ENCODE measurements at places on chromosomes 2 and 18.
A peak's percentile ranks its signal among the peaks of the same experiment; 100 is the strongest.

GRCh38 chr2:188456114-188456909, 164.6 kb downstream of the GULP1 start:
- DNase-seq, result no peak

DNA sequence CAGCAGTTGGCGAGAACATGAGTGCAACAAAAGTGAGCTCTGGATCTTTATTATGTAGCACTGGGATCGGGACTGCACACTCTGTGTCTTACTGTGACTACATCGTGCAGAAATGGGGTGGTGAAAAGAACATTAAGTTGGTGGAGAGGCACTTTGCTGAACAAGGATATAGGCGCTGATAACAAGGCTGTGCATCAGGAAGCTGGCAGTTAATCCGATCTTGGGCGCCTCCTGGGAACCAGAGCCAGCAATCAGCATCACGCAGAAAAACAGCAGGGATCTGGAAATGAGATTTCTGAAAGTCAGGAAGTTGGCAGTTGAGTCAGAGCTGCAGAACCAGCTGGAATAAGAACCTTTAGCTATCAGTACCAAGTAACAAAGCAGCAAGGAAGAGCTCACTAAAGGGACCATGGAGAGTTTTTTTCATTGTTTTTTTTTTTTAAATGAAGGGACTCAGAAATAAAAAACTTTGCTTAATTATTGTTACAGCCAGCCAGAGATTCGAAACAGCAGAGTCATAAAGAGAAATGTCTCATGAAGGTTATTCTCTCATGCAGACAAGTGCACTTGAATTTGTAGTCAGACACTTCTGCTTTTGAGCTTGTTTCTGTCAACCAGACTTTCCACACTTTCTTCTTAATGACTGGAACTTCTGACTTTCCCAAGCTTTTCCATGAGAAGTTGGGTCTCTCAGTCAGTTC, 22.8 kb upstream of the MYO3B start:
- DNase-seq, result no peak

DNA sequence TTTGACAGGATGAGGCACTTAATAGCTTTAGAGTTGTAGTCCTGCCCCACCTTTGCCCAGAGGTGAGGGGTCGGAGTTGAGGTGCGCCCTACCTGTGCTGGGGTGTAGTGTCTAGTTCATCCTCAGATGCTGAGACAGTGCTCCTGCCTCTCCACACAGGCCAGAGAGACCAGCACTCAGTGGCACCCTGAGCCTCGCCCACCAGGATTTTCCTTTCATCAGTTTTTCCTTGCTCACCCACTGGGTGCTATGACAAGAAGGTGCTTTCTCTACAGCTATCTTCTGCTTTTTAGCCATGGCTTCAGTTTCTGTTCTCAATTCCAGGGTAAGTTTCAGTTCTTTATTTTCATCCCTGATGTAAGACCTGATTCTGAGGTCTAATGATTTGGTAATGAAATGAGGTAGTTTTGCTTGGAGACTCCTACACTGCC, 16.8 kb upstream of the TMEM131 start:
- DNase-seq, result peak; percentile 31

DNA sequence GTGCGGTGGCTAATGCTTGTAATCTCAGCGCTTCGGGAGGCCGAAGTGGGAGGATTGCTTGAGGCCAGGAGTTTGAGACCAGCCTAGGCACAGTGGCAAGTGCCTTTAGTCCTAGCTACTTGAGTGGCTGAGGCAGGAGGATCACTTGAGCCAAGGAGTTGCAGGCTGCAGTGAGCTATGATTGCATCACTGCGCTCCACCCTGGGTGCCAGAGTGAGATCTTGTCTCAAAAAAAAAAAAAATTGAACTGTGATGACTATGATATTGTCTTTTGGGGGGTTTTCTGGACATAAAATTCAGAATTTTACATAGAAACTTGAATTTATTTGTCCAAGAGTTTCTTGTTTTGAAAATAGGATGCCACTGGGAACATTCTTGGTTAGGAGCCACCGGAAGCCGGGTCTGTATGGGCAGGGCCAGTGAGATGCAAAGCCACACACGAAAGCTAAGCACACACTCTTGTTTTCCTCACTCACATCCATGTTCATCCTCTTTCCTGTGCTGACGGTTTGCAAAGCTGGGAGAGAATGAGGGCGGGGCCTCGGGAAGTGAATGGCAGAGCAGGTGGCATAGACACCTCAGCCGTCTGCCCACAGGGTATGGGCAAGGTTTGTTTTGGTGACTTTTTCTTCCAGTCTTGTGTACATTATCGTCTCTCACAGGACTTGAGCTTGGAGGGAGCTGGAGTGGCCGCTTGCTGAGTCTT, 12.6 kb downstream of the AGAP1 start:
- no peak for DNase-seq

DNA sequence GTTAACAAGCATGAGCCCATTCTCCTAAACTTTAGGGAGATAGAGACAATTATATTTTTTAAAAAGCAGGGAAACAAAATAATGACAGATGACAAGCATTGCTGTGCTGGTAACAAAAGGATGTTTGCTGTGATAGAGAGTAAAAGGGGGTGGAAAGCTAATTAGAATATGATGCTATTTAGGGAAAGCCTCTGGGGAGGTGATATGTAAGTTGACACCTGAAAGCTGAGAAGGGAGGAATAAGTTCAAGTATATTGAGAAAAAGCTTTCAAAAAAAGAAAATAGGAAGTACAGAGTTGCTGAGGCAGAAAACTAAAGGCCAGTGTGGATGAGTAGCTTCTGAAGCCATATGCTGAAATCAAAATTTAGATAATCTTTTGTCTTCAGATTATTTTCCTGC, 565.2 kb upstream of the NRXN1 start:
- DNase-seq, result no peak

DNA sequence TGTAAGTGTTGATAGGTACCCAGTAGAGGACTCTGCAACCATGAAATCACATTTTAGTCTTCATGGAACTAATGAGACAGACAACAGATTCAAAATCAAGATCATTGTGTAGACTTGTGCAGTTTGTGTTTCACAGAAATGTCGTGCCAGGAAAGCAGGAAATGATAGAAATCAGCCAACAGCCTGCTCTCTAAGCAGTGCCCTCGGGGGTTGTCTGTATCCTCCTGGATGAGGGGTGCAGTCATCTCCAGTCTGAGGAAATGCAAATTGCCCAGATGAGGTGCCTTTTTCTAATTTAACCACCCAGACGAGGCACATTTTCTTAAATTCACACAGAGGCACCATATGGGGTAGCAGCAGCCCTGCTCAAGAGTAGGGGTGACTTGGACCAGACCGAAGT, 663.1 kb downstream of the XIRP2 start:
- DNase-seq, result no peak

- DNase-seq, result no peak
Measured at GRCh38 chr2:110101280-110101844, 14.3 kb downstream of the MALL start.

- DNase-seq, result no peak
Measured at GRCh38 chr2:557635-558301, 119.4 kb downstream of the TMEM18 start.

GRCh38 chr2:191565647-191566198, 112.2 kb upstream of the NABP1 start:
- DNase-seq, result no peak

DNA sequence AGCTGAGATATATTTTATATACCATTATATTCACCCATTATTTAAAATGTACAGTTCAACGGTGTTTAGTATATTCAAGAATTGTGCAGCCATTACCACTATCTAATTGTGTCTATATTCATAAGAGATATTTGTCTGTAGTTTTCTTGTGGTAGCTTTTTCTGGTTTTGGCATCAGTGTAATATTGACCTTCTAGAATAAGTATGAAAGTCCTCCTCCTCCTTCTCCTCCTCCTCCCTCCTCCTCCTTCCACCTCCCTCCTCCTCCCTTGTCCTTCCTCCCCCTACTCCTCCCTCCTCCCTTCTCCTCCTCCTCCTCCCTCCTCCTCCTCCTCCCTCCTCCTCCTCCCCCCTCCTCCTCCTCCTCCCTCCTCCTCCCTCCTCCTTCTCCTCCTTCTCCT, 72.0 kb downstream of the MERTK start:
- no peak for DNase-seq

DNA sequence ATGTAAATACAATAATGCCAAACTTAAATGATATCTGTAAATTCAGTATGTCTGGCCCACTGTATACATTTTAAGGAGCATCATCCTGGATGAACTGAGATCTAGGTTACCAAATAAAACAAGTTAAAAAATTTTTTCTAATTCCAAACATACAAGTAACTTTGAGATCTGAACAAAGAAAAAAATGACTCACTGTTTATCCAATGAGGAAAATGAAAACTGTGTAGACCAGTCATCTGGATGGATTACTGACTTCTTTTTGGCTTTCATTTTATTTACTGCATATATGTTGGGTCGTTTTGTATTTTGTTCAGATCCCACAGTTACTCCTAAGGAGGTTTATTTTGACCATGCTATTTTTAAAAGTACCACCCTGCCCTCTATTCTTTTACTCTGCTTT, 189.8 kb downstream of the RBM43 start:
- DNase-seq, result no peak

DNA sequence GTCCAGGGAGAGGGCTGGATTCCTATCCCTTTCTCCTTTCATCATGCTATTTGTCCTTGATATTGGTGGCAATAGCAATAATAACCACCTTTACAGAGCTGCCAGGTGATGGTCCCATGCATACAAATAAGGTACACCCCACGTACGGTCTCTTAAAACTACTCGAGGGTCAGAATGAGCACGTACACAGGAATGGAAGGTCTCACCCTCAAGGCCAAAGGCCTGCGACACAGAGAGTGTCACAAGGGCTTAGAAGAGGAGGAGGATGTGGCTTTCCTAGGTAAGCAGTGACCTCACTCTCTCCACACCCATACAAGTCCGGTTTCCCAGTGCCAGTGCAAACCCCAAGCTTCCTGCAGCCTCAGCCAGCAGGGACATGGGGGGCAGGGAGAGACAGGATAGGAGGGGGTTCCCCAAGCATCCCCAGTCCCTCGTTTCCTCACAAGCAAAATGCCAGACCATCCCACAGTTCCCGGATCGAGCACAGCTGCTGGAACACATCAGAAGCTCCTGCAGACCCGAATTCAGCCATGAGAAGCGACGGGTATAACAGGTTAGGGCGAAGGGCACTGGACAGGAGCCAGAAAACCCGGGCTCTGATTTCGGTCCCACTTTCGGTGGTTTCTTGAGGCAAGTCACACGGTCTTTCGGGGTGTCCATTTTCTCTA, 49.2 kb downstream of the PLB1 start:
- peak; percentile 46 for DNase-seq

DNA sequence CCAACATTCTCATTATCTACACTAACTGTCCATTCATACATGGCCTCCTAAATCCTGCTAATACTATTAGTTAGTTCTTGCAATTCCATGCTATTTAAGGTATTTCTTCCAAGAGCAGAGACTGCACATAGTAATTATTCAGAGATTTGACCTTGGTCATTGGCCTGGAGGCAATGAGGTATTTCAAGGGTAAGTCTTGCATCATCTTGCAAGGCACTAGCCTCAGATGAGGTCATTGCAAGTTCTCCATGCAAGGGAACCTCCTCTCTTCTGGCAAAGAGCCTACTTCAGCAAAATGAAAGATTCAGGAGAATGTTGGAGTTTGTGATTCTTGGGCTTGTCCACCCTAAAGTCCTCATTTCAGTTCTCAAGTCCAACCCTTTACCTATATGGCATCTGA, 48.5 kb upstream of the IKZF2 start:
- no peak for DNase-seq

DNA sequence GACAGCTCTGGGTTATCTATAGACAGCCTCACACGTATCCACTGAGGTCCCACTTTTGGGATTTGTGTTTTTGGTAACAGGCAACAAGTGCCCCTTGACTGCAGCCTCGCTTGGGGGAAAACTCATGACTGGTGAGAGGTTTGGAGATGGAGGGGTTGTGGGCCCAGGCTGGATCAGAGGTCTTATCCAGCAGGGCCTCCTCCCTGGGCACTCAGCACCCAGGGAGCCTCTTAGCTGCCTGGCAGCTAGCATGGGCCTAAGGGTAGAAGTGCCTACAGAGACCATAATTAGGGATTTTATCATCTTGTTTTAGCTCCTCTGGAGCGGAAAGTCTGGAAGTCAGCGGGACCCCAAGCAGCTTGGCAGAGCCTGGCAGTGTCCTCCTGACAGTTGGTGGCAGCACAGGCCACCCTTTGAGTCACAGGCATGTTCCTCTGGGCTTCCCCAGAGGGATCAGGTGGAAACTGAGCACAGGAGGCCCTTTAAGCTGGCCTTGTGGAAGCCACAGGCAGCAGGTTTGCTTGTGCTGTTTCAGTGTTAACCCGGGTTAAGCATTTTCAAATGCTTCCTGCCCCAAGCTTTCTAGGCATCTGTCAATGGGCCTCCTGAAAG, 143.1 kb downstream of the KCTD1 start:
- DNase-seq, result no peak

- no peak for DNase-seq
Measured at GRCh38 chr2:72211350-72211749, 63.7 kb upstream of the CYP26B1 start.

DNA sequence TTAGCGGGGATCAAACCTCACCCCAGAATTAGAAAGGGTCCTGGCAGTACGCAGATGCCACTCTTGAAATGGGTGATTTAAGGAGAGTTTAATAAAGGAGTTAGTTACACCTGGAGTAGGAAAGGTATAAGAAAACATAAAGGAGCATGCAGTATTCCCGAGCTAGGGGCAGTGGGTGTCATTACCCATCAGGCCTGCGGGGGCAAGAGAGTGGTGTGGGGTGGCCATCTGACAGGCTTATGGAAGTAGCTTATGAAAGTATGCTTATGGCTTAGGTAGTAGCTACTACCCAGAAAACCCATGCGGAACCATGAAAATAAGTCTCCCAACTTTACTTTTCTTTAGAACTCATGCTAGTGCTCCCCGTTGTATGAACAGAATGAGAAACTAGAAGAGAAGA, 568.9 kb upstream of the ACVR2A start:
- no peak for DNase-seq

- no peak for DNase-seq
Measured at GRCh38 chr2:234189230-234189629, 138.7 kb downstream of the SPP2 start.

DNA sequence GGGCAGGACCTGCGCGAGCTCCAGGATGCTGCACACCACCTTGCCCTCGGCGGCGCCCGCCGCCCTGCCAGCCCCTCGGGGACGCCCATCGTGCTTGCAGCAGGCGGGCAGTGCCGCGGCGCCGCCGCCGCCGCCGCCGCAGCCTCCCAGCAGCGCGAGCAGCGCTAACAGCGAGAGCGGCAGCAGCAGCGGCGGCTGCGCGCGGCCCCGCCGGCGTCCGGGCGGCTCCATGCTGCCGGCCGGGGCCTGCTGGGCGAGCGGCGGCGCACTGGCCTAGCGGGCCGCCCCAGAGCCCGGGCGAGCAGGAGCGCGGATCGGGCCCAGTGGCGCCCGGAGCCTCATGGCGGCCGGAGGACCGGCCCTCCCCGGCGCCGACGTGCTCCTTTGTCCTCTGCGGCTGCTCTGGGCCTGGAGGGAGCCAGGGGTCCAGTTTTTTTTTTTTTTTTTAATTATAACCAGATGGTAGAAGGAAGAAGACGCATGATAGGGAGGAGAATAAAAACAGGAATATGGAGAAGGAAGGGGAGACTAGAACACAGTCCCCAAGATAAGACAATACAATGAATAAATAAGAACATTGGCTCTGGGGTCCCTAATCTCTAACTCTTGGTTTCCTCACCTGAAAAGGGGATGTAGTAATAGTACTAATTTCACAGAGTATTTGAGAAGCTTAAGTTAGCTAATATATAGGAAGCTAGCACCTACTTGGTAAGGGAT, 17.1 kb upstream of the ANKRD62 start:
- no peak for DNase-seq

- DNase-seq, result no peak
Measured at GRCh38 chr18:67540559-67540958, 24.0 kb upstream of the DSEL start.

Measured in CD4-positive, alpha-beta T cell treated with Interleukin-17A for 1 hour (primary cell).